Endodermal cell (in vitro differentiated cells): ENCODE measurements at places on chromosomes 4 and X.

- DNase-seq: no peak
Measured at GRCh38 chrX:53305219-53305995, 24.0 kb upstream of the IQSEC2 start.

GRCh38 chr4:82042042-82042441 is 331.7 kb downstream of the HNRNPD start:
- no peak for DNase-seq

GRCh38 chr4:58166490-58166889 is 1056.3 kb upstream of the IGFBP7 start:
- no peak for DNase-seq

- no peak for DNase-seq
Measured at GRCh38 chr4:149347139-149347538, 468.5 kb downstream of the IQCM start.

DNA sequence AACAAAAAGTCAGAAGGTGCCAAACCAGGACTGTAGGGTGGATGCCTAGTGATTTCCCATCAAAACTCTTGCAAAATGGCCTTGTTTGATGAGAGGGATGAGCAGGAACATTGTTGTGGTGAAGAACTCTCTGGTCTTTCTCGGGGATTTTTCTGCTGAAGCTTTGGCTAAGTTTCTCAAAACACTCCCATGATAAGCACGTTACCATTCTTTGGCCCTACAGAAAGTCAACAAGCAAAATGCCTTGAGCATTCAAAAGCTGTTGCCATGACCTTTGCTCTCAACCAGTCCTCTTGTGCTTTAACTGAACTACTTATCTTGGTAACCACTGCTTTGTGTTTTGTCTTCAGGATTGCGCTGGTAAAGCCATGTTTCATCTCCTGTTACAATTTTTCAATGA is 3.0 kb upstream of the SEC31A start:
- DNase-seq: no peak

DNA sequence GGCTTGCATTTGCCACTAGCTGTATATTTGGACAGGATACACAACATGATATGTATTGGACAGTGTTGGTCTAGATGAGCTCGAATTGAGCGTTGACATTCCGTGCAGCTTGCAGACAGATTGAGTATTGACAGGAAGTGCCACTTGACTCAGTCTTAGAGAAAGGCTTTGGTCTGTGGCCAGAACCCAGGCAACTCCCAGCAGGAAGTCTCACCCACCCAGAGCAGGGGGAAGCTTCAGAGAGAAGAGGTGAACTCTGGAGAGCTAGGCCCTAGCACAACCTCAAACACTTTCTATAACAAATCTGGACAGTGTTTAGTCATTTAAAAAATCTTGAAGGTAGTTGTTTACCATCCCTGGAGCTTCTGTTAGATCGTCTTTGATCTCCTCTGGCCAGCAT is 280.5 kb downstream of the FBXW7 start:
- no peak for DNase-seq

DNA sequence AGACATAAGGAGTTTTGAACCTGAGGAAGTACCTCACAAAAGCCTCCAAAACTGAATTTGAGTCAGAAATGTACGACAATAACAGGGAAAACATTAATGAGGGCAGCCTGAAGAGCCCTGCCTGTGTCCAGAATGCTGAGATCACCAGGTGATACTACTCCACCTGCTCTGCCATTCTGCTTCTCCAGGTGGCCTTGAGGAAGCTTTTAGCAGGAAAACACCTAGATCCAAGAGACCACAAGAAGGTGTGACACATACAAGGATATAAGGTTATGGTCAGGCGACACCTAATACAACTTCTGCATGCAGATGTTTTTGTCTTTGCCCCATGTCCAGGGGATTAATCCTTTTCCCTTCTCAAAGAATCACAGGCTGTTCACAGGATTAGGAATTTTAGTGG is 15.3 kb downstream of the SOWAHB start:
- no peak for DNase-seq
